Stimulated activated CD8-positive, alpha-beta memory T cell treated with anti-CD3 and anti-CD28 coated beads, Interleukin-7, amount 100 ng/mL, for 4 hours (primary cell): ENCODE measurements at places on chromosomes 2 and 18.

DNA sequence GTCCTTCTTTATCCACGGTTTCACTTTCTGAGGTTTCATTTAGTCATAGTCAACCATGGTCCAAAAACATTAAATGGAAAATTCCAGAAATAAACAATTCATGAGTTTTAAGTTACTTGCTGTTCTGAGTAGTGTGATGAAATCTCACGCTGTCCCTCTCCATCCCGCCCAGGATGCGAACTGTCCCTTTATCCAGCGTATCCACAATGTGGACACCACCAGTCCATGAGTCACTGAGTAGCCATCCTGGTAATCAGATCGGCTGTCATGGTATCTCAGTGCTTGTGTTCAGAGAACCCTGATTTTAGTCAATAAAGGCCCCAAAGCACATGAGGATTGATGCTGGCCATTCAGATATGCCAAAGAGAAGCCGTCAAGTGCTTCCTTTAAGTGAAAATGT, 3.7 kb downstream of the SP140L start:
- DNase-seq, result no peak

DNA sequence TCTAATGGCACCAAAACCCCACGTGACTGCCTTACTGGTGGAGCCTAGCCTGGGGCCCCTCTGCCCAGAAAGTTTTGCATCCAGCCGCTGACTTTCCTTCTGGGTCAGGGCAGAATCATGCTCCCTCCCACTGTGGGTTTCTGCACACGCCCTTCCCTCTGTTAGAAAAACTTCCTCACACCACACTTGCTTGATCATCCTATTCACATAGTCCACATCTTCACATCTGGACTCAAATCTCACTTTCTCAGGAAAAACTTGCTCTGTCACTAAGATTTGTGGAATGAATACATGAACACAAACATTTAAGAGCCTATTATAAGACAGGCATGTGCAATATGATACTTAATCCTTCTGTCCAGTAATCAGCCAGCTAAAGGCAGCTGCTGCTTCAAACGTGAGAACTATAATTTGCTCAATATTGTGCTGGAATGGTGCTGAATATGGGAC, 274.7 kb downstream of the RND3 start:
- no peak for DNase-seq

DNA sequence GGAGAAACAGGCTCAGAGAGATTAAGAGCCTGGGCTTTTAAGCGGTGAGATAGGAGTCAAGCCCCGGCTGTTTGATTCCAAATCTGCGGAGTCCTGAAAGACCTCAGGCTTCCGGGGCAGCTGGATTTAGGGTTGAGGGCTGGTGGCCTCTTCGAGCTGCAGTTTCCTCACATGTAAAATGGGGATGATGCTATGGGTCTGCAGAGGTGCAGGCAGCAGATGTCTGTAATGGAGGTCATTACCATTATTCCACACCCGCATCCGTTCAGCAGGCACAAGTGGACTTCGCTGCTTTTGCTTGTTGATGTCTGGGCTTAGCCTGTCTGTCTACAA, 175.6 kb upstream of the HS6ST1 start:
- DNase-seq, result no peak

DNA sequence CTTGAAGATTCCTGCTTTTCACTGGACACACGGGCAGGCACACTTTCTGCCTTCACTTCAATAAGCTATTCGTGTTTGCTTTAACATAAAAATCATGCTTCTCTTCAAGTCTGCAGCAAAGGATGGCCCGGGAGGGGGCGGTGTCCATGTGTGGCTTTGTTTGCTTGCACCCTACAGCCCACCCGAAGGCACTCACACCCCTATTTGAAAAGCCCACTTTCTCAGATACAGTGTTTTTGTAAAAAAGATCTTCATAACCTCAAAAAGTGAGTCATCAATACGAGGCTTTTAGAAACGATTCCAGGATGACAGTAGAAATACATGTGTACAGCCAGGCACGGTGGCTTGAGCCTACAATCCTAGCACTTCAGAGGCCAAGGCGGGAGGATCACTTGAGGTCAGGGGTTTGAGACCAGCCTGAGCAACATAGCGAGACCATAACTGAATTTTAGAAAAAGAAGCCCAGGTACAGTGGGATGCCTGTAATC, 36.5 kb upstream of the HPCAL1 start:
- DNase-seq, result no peak

GRCh38 chr2:132969371-132969985, 299.5 kb upstream of the LYPD1 start:
- no peak for DNase-seq

- no peak for DNase-seq
Observed at GRCh38 chr2:45103351-45104345, 94.4 kb upstream of the SIX2 start.

DNA sequence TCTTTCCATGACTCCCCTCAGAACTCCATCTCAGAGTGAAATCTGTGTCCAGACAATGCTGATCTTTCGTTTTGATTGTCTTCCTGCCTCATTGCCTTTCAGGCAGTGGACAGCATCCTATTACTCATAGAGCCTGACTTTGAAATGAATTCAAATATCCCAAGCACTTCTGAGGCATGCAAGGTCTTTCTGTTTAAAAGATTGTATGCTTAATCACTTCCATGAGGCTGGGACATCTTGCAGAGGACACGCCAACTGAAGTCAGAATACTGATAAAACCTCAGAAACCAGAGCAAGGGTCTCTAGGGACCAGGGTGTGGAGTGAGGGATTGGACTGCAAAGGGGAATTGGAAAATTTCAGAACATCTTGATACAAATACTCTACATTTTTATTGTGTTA, 836.5 kb upstream of the ID2 start:
- no peak for DNase-seq

GRCh38 chr2:200301953-200302858, 4.3 kb upstream of the SPATS2L start:
- no peak for DNase-seq

GRCh38 chr2:236629961-236630872, 60.6 kb downstream of the ACKR3 start:
- no peak for DNase-seq

- DNase-seq, result no peak
Observed at GRCh38 chr2:17538844-17539554, 1.5 kb upstream of the VSNL1 start.

DNA sequence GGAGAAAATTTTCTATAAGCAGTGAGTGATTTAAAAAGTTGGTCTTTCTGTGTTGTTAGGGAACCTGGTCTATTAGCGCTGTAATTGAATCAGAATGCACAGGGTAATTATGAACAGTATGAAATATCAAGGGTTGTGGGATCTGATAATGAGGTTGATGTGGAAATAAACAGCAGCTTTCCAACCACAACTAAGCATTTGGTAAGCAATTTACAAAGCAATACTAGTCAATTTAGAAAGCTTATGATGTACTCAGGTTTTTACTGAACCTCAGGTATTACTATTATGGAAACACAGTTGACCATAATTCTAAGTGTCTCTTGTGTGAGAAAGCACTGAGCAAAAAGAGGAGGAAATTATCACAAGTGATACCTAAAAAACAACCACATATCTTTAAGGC, 11.0 kb upstream of the SMCHD1 start:
- DNase-seq, result no peak
